ENCODE measurements at places on chromosomes 7 and 10. TPM values are rescaled to one million over a fixed set of nuclear protein-coding genes. Genes with fewer than 3 reads are reported as not detected.

IGF2BP3 gene
- total RNA-seq, result 3.5 TPM

NUTM2E gene
- total RNA-seq, result not detected

ASB10 gene
- not detected for total RNA-seq

OPN4 gene
- not detected for total RNA-seq

TRIM50 gene
- not detected for total RNA-seq

UBTD1 gene
- total RNA-seq, result 31.2 TPM

MSMB gene
- not detected for total RNA-seq

BCCIP gene
- total RNA-seq, result 52.5 TPM

WNT8B gene
- total RNA-seq, result not detected

RBP3 gene
- not detected for total RNA-seq

TRIM73 gene
- 0.55 TPM for total RNA-seq

SNCG gene
- total RNA-seq, result 7.5 TPM

All from uterine smooth muscle cell (primary cell).